ENCODE measurements at places on chromosomes 6 and 20.

- no peak for DNase-seq
Measured at GRCh38 chr20:22794200-22794599, 209.8 kb upstream of the FOXA2 start.

GRCh38 chr6:26570027-26570809 lies 26.5 kb upstream of the ABT1 start:
- DNase-seq = no peak

- no peak for DNase-seq
Measured at GRCh38 chr6:108074057-108074358, 533 bp downstream of the OSTM1 start.

- DNase-seq = no peak
Measured at GRCh38 chr6:109322825-109323224, 59.4 kb downstream of the CD164 start.

- DNase-seq = no peak
Measured at GRCh38 chr20:44908987-44909871, 631 bp upstream of the PABPC1L start.

- no peak for DNase-seq
Measured at GRCh38 chr20:57678340-57678739, 31.5 kb downstream of the PMEPA1 start.

DNA sequence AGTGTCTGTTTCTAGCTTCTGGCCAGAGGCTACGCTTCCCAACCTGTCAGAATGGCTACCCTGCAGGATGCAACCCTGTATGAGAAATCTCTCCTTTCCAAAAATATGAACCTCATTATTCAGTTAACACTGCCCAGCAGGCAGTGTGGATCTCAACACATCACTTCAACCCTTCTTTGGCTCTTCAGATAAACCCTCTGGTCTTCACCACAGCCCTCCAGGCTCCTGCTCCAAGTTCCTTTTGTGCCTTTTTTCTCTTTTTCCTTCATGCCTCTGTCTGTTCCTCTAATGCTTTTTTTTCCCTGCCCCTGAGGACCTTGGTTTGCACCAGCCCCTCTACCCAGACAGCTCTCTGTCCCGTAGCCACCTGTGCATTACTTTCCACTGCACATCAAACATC lies 207.4 kb downstream of the MYLK4 start:
- DNase-seq = no peak

DNA sequence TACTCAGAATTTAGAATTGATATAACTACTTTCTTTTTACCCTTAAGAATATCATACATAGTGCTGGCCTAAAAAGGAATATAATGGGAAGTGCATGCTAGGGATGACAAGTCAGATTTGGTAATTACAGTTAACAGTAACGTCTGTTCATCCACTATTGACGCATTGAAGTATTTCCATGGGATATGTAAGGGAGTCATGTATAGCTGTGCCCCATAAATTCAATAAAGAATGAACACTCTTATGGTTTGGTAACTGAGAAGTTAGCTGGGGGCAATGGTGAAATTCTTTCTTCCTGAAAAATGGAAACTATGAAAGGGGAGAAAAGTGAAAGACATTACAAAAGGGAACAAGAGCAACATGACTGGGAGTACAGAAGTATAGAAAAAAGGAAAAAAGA lies 2.6 kb upstream of the COL19A1 start:
- no peak for DNase-seq

DNA sequence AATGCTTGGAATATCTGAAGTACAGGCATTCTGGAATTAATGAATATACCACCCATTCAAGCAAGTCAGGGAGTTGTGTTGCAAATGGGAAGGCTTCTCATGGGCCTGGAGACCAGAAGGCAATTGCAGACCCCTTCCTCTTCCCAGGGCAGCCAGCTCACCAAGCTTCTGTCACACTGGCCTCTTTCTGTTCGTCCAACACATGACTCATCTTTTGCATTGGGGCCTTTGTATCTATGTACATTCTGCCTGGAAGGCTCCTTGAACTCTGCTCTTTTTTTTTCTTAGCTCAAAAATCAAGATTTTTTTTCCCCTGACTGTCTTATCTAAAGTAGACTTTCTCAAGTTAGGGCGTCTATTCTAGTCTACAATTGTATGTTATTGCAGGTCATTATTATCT lies 132.9 kb upstream of the MYLIP start:
- DNase-seq = no peak

DNA sequence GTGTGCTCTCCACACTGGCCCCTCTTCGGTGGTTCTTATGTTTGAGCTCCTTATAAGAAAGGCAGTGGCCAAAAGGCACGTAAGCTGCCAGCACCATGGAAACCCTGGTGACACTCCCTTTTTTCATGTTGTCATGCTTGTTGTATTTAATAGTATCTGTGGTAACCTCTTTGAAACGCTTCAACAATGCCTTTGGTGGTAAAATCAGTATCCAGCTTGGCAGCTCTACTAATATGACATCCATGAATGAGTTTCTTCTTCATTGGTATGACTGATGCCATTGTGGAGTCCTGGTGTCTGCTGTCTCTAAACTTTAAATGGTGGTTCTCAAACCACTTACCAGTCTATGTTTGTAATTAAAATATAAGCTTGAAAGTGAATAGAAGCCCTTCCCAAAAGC lies 10.7 kb upstream of the MYLK2 start:
- DNase-seq = no peak

GRCh38 chr20:8545212-8545611 lies 413.1 kb downstream of the PLCB1 start:
- DNase-seq = no peak

DNA sequence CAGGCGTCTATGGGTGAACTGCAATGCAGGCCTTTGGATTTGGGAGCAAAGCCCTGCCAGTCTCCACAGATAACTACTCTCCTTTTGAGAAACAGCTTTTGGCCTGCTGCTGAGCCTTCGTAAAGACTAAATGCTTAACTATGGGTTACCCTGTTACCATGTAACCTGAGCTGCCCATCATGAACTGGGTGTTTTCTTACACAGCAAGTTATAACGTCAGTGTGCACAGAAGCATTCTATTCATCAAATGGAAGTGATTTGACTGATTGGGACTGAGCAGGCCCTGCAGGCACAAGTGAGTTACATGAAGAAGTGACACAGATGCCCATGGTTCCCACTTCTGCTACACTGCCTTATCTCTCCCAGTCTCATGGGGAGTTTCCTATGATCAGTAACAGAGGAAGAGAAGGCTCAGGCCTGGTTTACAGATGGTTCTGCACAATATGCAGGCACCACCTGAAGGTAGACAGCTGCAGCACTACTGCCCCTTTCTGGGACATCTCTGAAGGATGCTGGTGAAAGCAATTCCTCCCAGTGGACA lies 319.1 kb downstream of the CD83 start:
- DNase-seq = no peak

- DNase-seq = no peak
Measured at GRCh38 chr6:46948699-46949098, 27.0 kb upstream of the ADGRF5 start.

- DNase-seq = no peak
Measured at GRCh38 chr6:109261811-109262210, 120.5 kb downstream of the CD164 start.

DNA sequence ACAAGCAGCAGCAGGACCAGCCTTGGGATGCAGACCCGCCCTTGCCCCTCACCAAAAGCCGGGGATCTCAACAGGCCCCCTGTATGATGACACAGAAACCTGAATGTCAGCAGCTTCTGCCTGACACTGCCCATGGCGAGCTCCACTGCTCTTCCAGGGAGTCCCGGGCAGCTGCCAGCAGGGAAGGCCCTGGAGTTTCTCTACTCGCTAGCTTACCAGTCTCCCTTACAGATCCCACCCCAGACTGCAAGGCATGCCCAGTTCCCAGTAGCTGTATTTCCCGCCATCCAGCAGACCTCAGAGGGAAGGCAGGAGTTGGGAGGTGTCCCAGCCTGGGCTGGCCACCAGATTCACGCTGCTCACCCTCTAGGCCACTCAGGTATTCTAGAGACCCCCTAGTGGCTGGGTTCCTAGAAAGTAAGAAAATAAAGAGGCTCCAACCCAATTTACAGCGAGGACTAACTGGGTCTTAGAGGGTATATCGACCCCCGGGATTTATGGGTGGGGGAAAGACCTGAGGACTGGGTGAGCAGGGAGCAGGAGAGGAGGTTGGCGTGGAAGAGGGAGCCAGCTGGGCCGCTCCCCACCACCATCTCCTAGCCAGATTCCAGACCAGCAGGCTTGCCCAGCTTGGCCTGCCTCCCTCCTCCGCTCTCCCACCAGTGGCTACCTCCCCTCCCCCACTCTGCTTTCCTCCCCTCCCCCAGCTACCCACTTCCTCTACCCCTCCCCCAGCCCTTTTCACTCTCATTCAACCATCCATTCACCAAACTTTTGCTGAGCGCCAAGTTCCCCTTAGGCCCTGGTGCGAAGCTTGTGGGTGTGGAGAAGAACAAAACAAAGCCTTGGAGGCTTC lies 9.7 kb upstream of the HMGA1 start:
- DNase-seq = no peak

- no peak for DNase-seq
Measured at GRCh38 chr6:40891686-40892085, 147.3 kb downstream of the UNC5CL start.

- DNase-seq = no peak
Measured at GRCh38 chr6:63565727-63566596, 6.3 kb upstream of the LOC128125822 start.

- no peak for DNase-seq
Measured at GRCh38 chr6:94175465-94175864, 756.1 kb upstream of the EPHA7 start.

DNA sequence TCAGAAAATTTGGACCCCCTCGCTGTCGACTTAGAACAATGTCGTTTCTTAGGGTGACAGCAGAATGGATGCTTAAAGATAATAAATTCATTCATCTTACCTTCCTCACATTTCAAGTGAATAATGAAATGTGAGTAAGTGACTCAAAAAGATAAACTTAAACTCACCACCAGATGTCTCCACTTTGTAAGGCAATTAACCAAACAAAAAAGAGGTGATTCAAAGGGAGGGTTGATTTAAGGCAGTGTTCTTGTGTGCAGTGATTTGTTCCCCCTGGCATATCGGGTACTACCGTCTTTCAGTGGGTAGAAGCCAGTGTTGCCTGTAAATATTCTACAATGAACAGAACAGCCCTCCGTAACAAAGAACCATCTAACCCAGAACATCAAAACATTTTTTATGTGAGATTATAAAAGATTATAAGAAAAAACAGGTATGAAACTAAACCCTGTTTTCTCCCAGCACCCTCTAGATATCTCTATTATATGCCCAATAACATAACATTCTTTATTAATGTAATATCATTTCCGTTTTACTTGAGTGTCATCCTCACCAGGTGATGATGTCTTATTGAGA lies 589.7 kb downstream of the CBLN4 start:
- DNase-seq = no peak

- no peak for DNase-seq
Measured at GRCh38 chr6:138115877-138116660, 8.8 kb upstream of the PERP start.

DNA sequence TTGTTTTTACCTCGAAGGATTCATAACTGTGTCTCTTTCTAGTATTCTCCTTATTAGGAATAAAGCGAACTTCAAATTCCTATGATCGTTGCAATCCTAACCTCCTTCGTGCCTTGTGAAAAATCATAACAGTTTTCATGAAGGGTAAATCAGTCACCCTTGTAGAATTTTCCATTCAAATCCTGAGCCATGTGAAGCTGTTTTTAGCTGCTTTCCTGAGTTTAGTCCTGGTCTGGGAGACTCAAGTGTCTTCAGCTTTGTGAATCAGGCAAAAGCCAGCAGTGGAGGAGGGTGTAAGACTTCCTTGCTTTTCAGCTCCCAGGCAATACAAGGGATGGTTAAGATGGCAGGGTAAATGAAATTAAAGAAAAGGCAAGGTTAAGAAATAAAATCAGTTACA lies 24.3 kb downstream of the GCNT2 start:
- no peak for DNase-seq

DNA sequence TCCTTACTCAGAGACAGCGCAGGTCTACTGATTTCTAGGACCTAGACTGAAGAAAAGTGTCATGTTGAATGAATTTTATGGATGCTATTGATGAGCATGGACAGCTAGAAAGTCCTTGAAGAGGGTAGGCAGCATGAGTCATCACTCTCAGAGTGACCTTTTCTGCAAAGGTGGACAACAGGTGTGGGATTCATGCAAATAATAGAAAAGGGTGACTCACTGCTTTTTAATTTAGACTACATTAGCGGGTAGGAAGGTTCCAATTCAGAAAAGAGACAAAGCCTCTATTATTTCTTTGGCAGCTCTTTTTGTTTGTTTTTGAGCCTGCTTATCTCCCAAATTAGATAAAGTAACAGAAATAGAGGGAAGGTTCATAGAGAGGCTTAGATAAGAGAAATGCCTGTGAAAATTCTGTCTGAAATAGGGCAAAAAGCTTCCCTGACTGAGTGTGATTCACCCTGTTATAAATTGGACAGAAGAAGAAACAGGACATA lies 191.4 kb downstream of the TENT5A start:
- no peak for DNase-seq

- DNase-seq = no peak
Measured at GRCh38 chr20:8464368-8464767, 332.3 kb downstream of the PLCB1 start.

DNA sequence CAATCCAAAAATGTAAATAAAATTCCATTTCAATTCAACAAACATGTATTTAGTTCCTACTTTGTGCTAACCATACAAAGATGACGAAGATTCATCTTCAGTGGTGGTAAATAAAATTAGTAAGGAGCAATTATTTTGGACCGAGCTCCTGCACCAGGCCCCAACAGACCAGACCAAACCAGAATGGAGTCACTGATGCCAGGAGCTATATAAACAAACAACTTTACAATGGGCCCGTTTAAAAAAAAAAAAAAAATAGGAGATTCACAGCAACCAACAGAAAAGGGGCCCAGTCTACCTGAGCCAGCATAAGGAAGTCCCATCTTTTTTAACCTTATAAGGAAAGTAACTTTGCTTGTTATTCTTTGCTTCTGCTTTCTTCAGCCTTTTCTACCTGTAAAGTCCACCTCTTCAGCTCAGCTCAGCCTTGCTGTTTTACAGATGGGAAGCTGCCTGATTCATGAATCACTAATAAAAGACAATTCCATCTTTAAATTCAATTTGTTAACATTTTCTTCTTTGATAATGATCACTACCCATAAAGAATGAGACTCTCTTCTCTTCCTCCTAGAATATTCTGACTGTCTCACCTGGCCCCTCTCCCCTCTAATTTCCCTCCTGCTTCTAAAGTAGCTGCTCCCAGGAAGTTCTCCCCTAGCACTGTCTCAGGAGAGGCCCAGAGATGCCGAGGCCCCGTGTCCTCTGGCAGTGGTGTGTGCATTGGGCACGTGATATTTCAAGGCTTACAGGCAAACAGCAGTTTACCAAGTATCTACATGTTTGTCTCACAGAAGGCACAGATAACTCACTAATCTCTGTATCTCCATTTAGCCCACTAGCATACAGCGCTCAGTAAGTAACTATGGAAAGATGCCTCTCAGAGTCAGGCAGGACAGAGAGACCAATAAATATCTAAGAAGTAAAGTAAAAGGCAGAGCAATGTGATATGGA lies 8.4 kb downstream of the MBOAT1 start:
- DNase-seq = no peak

- DNase-seq = peak; percentile 36
Measured at GRCh38 chr6:44730771-44731391, 343.4 kb downstream of the CDC5L start.

Data from ecto neural progenitor cell (in vitro differentiated cells).